T follicular helper cell (primary cell): ENCODE measurements at places on chromosomes 6 and 20.

DNA sequence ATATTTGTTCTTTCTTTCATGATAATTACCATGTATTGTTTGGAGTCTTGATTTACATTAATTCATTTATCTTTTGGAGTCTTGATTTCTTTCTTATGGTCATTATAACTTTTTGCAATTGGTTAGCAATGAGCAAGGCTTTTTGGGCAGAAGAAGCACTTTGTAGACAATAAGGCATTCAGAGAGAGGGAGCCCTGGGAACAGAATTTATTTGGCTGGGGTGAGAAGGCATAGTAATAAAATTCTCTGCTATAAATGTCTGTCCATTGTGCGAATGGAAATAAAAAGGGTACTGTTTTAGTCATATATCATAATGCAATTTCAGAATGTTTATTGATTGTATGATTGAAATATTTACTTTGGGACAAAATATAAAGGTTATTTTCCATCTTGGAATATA lies 147.0 kb downstream of the SLC35F1 start:
- no peak for DNase-seq

DNA sequence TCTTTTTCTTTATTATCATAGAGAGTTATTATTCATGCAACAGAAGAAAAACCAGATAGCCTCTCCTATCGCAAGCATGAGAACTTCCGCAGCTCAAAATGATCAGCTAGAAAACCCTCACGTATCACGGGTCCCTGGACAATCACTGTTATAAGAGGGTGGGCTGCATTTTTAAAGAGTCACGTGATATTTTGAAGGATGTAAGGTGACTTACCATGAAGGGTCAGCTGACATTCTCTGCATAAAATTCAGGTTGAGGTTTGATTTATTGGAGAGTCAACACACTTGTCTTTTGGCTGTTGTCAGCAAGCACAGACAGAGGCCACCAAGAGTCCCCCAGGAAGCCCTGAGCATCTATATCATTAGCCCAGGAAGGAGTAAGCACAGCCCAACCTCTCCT lies 39.5 kb downstream of the ID4 start:
- DNase-seq: no peak

GRCh38 chr6:106874481-106874880 lies 100.0 kb downstream of the CD24 start:
- DNase-seq: no peak

DNA sequence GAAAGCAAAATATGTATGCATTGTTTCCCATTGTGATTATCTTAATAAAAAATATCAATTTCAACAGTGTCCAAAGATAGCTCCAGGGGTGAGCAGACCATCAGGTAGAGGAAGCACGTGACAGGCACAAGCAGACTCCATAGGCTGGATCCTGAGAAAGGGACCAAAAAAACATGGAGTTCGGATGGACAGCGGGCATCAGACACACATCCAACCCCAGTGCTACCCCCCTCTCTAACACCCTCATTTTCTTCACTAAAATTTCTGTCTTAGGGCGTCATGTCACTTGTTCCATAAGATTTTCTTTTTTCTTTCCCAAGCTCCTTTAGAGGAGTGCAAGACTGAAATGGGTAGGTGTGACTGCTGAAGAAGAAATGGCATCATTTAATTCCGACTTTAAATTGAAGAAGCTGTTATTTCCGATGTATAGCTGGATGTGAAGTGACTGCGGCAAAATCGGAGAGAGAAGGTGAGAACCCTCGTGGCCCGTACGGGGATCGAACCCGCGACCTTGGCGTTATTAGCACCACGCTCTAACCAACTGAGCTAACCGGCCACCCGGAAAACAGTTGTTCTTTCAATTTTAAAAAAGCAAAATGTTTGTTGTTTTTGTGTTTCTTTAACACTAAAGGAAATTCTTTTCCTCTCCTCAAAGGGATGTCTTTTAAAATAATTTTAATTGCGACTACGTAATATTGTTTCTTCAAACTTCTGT lies 10.3 kb upstream of the PRSS16 start:
- DNase-seq: no peak

DNA sequence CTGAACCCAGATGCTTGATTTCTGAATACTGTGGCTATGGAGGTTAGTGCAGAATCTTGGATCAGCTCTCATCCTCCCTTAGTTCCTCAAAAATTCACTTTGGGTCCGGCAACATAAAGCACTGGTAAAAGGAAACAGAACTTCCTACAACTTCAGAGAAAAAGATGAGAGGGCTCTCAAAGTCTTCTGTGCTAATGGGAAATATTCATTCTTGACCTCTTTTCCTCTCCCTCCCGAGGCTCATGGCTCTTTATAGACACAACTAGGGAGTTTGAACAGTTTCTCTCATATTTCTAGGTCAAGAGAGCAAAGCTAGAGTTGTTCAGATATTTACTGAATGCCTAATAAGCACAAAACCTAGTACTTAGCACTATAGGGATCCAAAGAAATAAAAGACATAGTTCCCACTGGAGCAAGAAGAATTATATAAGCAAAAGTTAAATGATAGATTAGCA lies 124.1 kb upstream of the TCF21 start:
- no peak for DNase-seq

DNA sequence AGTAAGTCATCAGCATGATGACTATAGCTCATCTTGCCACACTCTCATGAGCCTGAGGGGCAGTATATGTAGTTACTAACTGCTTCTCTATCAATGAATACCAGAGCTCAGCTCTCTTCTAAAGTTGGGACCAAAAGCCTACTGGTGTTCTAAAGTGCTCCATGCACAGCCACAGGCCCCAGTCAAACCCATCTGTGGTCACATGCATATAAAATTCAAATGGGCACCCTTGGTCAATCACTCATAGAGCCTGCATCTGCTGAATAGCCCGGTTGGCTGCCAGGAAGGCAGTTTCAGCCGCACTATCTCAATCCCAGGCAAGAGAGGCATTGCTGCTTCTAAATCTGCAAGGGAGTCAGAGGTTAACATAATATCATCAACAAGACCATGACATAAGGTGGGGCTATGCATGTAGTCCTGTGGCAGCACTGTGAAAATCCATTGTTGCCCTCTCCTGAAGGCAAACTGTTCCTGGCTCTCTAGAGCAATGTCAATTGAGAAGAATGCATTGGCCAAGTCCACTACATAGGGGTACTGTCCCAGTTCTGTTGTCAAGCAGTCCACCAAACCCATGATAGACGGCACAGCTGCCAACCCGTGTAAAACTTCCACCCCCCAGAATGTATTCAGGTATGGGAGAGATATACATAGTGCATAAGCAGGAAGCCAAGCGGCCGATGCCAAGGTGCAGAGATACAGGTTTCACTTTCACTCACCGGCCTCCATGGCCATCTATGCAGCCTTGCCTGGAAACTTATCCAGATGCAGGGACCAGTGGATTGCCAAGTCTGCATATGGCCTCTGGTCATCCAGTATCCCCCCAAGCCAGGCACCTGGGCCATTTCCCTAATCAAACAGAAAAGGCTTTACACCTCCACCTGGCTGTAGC lies 76.2 kb downstream of the ALDH8A1 start:
- DNase-seq: no peak

DNA sequence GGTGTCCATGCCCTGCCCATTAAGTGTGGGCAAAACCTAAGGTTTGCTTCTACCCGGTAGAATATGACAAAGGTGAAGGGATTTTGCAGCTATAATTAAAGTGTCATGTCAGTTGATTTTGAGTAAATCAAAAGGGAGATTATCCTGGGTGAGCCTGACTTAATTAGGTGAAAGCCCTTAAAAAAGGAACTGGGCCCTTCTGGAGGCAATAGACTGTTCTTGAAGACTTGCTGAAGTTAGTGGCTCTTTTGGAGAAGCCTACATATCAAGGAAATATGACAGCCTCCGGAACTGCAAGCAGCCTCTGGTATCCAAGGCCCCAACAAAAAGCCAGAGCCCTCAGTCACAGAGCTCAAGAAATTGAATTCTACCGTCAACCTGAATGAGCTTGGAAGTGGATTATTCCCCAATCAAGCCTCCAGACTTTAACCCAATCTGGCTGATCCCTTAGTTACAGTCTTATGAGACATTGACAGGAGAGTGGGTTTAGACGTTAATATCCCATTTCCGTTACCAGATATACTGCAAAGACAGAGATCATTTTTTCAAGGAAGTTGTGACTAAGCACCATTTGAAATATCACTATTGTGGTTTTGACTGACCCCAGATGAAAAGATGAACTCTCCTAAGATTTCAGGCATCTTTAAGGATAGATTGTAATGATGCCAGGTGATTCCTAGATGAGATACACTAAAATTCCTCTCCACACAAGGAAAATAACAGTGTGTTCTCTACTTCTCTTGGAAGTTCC lies 303.4 kb downstream of the PLCB1 start:
- DNase-seq: no peak

DNA sequence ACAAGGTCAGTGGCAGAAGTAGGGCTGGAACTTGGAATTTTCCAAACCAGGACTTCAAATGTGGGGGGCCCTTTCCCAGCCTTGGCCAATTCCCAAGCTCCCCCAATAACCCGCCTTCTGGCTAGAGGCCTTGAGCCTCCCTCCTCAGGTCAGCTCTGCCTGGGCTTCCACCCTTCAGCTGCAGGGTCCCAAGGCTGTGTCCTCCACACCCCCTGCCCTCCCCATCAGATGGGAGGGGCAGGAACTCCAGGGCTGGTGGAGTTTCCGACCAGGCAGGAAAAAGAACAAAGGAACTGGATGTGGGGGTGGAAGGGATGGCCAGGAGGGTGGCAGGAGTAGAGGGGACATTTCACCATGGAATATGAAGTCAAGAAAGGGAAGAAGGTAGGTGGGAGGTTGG lies at the start of gene CCM2L:
CCM2L (plus strand) TSS at position 338 of the 400 bp plus-strand sequence; CDS start at position 355, 17 bp downstream.
- DNase-seq: no peak

GRCh38 chr6:167112421-167112820 lies 10.5 kb upstream of the CCR6 start:
- DNase-seq: no peak

- no peak for DNase-seq
Observed at GRCh38 chr6:27679308-27679963, 206.5 kb upstream of the ZNF184 start.

DNA sequence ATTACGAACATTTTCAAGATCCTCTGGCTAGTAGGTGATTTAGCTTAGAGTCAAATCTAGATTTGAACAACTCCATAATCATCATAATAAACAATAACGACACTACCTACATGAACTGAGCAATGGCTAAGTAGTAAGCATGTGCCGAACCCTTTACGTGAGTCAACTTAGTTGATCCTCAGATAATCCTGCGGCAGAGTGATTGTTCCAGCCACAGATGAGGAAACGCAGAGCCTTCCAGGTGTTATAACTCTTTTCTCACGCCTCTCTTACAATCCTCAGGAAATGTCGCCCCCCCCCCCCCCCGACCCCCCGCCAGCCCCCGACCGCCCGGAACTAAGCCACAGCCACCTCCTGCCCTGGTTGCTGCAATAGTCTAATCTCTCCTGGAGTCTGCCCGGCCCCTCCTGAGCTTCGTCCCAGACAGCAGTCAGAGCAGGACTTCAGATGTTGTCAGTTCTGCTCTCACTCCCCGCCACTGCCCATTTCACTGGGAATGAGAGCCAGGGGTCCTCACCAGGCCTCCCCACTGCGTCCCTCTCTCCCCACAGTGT lies 141.5 kb upstream of the AGPAT4 start:
- no peak for DNase-seq

DNA sequence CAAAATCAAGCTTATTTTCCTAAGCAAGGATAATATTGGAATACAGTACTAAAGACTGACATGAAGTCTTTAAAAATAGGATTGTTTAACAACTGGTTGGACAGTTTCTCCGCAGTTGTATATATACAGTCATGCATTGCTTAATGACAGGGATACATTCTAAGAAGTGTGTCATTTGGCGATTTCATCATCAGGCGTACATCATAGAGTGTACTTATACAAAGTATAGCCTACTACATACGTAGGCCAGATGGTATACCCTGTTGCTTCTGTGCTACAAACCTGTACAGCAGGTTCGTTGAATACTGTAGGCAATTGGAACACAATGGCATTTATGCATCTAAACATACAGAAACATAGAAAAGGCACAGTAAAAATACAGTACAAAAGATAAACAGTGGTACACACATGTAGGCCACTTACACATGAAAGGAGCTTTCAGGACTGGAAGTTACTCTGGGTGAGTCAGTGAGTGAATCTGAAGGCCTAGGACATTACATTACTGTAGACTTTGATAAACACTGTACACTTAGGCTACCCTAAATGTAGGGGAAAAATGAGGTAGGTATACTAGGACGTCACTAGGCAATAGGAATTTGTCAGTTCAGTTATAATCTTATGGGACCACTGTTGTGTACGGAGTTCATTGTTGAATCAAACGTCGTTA lies 20.1 kb downstream of the HECA start:
- DNase-seq: no peak

DNA sequence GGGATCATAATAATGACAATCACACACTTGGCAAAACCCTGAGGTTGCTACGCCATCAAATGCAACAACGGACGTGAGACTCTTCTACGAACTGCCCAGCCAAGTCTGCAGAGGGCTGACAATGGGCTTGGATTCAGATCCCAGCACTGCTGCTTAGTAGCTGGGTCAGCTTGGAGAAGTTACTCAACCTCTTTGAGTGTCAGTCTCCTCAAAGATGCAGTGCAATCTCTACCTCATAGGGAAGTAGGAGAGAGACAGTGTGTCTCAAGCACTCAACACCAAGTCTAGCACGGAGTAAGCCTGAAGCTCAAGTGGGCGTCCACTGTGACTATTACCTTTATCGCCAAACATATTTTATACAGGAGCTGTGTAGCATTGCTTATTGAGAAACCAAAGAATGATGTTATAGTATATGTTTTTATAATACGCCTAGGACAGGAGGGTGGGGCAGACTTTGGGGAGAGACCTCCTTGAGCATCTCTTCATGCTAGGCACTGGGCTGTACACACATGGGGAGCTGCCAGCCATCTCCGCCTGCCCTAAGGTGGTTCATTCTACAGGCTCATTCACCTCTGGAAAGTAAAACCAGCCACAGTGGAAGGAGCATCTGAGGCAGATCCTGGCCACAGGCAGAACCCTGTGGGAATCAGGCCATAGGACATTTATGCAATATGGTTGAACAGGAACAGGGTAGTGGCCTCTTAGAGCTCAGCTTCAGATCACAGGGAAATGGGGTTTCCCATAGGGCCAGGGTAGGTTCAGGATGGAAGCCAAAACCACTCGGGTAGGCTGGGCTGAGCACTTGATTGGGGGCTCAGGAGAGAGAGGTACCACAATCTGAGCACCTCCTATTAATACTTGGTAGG lies 160.2 kb downstream of the MRPL14 start:
- DNase-seq: no peak

DNA sequence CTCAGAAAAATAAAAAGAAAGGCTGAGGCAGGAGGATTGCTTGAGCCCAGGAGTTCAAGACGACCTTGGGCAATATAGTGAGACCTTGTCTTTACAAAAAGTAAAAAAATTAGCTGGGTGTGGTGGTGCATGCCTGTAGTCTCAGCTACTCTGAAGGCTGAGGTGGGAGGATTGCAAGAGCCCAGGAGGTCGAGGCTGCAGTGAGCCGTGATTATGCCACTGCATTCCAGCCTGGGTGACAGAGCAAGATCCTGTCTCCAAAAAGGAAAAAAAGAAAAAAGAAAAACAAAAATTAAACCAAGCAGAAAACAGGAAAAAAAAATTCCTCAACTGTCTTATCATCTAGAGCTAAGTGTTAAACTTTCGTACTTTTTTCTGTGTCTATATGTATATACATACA lies 12.4 kb upstream of the SRSF3 start:
- no peak for DNase-seq
